Stimulated activated CD4-positive, alpha-beta T cell treated with anti-CD3 and anti-CD28 coated beads, TNF-alpha, amount 100 ng/mL, for 24 hours (primary cell): ENCODE measurements at places on chromosomes 2 and 18.

DNA sequence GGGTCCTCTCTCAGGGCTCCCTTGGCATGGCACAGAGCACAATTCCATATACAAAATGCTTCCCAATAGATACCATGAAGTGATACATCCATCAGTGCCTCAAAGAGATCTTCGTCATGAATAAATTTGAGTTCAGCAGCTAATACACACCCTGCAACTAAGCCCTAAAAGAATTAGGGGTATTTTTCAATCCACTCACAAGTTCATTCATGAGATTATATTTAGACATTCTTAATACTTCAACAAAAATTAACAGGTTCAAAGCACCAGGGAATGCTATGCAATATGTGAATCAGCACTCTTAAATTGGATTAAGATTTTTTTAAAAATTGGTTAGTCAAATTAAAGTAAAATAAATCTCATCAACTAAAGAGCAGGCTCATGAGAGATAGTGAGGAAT is 79.7 kb downstream of the PID1 start:
- DNase-seq: no peak

- no peak for DNase-seq
These were observed 274.0 kb downstream of the TCF4 start for GRCh38 chr18:55314031-55314430.

GRCh38 chr2:44833171-44834069 is 108.1 kb upstream of the SIX3 start:
- no peak for DNase-seq

DNA sequence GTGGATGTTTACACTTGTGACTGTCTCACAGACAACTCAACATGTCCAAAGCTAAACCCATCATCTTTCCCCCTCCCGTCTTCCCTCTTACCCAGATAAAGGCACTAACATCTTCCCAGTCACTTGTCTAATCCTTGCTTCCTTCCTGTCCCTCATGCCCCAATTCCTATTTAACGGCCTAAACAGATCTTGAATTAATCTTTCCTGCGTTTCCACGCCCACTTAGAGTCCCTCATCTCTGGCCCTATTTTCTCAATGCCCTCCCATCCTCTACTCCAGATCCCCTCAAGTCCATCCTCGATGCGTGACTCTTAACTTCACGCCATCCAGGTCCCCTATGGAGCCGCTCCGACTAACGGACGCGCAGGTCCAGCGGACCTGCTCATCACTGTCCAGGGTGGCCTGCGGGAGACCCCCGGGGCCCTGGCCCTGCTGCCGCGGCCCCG is 682 bp upstream of the SCLY start:
- no peak for DNase-seq

DNA sequence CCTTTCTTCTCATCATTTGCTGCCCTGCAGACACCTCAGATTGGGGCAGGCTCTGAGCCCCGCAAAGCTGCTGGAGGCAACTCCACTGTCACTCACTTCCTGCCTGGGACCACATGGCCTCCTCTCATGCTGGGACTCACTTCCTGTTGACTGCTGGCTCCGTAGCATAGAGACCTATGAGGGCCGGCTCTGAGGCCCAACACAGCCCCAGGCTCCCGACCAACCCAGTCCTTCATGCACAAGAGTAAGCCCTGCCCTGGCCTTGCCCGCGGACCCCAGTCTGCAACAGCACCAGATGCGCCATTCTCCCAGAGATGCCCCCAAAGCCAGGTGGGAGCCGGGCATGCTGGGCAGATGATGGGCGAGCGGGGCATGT is 55.7 kb downstream of the DNMT3A start:
- peak; percentile 32 for DNase-seq

GRCh38 chr18:9986156-9986930 is 72.5 kb downstream of the VAPA start:
- DNase-seq: no peak

- no peak for DNase-seq
These were observed at the start of gene CAVIN2 for GRCh38 chr2:191846515-191847476. TSS of gene CAVIN2 (minus strand) at chr2:191847088. CDS start at chr2:191846925, 163 bp downstream.

DNA sequence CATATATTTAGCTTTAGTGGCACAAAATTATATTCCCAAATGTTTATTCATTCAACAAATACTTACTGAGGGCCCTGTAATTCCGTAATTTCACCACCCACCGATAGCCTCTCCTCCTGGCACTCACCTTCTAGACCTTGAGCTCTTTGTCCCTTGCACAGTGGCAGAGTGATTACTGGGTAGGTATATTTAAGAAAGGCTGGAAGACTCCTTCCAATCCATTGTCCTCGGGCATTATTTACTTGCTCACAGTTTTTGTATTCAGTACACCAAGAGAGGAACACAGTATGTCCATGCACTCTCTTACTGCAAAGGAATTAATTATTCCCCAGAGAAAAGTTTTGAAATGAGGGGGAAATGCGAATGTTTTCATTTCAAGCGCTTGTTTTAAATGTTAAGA is 1.1 kb upstream of the CDCA7 start:
- no peak for DNase-seq

- DNase-seq: no peak
These were observed 84.9 kb downstream of the BCL11A start for GRCh38 chr2:60468382-60469085.

GRCh38 chr2:84856787-84857186 is 24.1 kb downstream of the TRABD2A start:
- DNase-seq: no peak

- no peak for DNase-seq
These were observed 260.6 kb downstream of the SMAD2 start for GRCh38 chr18:47669815-47670214.

- no peak for DNase-seq
These were observed 678 bp downstream of the PIAS2 start for GRCh38 chr18:46916551-46917107.

GRCh38 chr2:72539071-72539552 is 286.7 kb downstream of the EXOC6B start:
- no peak for DNase-seq

GRCh38 chr2:238320648-238321281 is 447 bp downstream of the TRAF3IP1 start:
- peak; percentile 8 for DNase-seq

GRCh38 chr2:149075105-149075504 is 36.6 kb downstream of the LYPD6B start:
- DNase-seq: no peak

GRCh38 chr2:38691994-38692393 is 26.1 kb downstream of the GALM start:
- DNase-seq: no peak

- no peak for DNase-seq
These were observed 5.5 kb downstream of the ZNF532 start for GRCh38 chr18:58870130-58870529.

GRCh38 chr18:60209042-60209441 is 163.5 kb downstream of the MC4R start:
- no peak for DNase-seq

GRCh38 chr2:175156534-175156933 is 11.5 kb downstream of the ATF2 start:
- DNase-seq: no peak

DNA sequence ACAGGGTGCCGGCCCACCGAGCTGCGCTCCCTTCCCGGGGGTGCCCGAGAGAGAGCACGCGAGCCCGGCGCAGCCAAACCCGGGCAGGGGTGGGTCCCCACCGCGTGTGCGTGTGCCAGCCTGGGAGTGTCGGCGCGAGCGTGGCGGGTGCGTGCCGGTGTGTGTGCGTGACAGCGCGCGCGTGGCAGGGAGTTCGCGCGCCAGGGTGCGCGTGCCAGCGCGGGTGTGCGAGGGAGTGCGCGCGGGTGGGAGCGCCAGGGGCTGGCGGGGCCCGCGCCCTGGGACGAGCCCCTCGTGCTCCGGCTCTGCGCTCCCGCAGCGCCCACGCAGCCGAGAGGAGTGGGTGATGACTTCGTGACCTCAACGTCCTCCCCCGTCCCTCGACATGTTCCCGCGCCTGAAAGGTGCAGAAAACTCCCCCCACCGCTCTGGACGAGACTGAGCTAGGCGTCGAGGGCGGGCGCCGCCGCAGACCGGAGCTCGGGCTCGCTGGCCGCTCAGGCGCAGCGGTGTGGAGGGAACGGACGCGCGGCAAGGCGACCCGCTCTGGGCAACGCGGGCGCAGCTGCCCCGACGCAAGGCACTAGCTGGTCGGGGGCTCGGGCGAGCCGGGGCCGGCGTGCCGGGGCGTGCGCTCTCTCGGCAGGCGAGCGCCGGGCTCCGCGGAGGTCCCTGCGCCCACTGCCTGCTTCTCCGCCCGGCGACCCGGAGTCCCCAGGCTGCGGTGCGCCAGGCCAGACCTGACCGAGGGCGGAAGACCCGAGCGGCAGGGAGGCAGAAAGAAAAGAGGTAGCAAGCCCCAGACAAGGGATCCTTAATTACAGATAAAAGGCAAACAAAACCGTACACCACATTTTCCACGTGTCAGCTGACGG is 582.8 kb downstream of the ZEB2 start:
- DNase-seq: no peak

- no peak for DNase-seq
These were observed 317.6 kb upstream of the NCKAP5 start for GRCh38 chr2:133885847-133886246.

DNA sequence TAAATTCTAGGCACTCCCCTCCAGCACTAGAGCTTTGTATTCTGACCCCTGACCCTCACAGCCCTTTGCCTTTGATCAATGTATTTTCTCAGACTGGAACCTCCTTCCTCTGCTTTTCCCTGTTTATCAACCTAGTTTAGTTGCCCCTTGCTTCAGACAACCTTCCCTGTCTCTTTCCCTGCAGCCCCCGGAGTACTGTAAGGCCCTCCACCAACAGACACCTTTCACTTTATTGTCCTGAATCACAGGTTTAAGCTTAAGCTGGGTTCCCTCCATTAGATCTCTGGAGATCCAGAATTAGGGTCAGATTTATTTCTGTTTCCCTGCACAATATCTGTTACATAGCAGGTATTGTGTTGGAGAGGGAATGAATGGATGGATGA is 140.2 kb downstream of the DDX1 start:
- no peak for DNase-seq

DNA sequence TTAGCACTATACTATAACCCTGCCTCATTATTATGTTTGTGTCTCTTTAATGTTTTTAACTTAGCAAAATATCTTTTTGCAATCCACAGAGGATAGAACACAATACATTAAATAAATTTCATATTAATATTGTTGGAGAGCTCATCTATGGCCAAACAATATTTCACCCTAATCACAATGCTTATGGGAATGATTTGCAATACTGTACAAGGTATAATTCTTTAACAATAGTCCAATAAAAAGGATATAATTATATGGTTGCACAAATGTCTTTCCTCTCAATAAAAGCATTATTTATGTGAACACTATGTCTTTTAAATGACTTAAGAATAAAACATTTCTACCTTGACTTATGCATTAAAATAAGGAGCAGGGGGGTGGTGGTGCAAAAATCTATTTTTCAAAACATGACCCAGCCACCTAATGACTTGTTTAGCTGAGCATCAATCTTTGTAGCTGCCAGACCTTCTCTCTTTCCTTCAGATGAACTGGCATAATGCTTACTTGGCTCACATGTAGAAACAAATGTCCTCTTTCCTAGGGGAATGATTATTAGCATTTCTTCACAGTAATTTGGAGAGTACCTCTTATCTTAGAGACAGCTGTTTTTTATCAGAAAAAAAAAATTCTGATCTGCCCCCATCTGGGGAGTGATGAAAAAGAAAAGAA is 1933.6 kb upstream of the LRRTM1 start:
- no peak for DNase-seq

DNA sequence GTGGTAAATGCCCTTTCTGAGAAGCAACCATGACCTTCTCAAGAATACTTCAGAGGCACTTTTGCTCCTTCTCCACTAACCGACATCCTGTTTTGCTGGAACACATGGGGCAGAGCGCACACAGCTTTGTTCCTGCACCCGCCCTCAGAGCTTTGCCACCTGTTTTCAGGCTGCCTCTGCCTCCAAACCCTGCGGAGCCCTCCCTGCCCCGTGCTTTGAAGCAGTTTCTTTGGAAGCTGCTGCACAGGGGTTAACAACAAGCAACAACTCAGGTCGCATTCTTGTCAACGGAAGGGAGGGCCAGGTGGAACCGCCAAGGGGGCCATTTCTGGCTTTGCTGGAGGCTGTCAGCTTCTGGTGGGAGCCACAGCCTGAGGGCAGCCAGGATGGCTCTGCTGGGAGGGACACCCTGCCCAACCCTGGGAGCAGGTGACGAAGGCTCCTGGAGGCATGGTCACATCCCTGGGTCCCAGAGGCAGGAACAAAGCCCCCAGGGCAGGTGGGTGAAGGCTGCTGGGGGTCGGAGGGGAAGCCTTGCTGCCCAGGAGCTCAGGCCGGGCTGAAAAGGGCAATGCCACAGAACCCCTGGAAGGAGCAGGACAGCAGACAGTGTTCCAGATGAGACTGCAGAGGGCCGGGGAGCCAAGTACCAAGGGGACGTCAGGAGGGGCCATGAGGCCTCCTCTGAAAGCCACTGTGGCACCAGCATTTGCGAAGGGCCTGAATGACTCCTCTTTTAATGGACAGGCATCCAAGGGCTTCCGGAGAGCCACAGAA is 46.8 kb downstream of the MRPS5 start:
- DNase-seq: peak; percentile 31

DNA sequence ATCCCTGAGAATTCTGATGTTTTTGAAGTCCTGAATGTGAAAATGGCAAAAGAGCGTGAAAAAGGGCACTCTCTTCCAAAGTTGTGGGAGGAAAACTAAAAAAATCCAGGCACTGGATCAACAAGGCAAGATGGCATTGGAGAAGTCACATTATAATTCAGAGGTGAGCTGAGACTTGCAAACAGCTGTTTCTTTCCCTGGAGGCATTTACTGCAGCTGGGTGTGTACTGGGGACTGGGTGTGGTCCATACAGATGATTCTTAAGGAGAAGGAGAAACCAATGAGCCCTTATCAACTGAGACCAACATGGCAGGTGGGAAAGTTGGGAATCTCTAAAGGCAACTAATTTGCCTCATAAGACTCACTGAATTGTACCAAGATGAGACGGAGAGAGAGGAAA is 313.9 kb downstream of the TRIB2 start:
- DNase-seq: no peak

DNA sequence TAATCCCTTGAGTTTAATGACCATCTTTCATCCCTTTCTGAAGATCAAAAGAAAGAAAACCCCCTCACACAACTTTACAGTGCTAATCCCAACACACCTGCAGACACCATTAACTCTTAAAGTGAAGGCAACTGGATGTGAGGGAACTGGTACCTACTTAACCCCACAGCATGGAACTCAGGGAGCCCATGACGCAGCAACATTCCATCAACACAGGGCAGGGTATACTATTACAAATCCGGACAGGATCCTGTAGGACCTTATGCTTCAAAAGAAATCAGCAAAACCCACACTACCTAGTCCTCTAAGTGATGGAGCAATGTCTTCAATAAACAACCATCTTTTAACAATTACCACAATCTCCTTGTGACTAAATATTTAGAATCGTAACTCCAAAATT is 78.6 kb downstream of the FARSB start:
- DNase-seq: no peak

GRCh38 chr2:128325611-128326181 is 7.0 kb upstream of the HS6ST1 start:
- no peak for DNase-seq

- no peak for DNase-seq
These were observed 81.5 kb upstream of the YWHAQ start for GRCh38 chr2:9712263-9712662.

DNA sequence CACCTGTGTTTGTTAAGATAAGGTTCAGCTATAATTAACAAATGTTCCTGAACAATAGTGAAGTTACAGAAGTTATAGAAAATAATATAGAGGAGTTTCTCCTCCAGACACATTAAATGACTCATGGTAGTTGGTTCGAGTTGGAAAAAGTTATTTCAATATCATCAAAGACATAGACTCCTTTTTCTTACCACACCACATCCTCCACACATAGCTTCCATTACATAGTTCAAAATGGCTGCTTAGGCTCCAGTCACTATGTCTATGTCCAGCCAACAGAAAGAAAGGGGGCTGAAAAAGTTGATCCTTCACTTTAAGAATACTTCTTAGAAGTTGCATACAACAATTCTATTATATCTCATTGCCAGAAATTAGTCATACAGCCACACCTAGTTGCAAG is 50.7 kb downstream of the DYNAP start:
- DNase-seq: no peak
